ENCODE measurements at places on chromosomes 13 and 19.

DNA sequence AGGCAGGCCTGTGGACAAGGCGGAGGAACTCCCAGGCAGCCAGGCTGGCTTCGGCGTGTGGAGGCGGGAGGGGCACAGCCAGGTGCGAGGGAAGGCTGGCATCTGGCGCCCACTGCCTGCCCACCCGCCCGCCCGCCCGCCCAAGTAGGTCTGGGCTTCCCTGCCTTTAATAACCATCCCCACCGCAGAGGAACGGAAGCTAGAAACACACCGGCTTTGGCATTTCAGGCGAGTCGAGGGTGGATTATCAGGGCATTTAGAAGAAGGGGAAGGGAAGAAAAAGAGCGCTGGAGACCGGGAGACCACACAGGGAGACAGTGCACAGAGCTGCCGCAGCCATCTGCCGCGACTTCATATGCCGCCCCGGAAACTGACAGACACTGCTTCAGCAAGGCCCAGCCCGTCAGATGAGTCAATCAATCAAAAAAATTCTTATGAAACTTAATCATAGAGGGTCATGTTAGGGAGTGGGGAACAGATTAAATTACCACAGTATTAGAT, 199.7 kb downstream of the TSHZ3 start:
- no peak for DNase-seq

- DNase-seq = no peak
These were observed 4.9 kb downstream of the RCBTB2 start for GRCh38 chr13:48527955-48528354.

GRCh38 chr13:74166261-74167004, 32.2 kb upstream of the KLF12 start:
- DNase-seq = no peak

GRCh38 chr19:35945121-35945790, 9.1 kb downstream of the LRFN3 start:
- no peak for DNase-seq

- no peak for DNase-seq
These were observed 14.1 kb downstream of the PRAM1 start for GRCh38 chr19:8488365-8488764.

DNA sequence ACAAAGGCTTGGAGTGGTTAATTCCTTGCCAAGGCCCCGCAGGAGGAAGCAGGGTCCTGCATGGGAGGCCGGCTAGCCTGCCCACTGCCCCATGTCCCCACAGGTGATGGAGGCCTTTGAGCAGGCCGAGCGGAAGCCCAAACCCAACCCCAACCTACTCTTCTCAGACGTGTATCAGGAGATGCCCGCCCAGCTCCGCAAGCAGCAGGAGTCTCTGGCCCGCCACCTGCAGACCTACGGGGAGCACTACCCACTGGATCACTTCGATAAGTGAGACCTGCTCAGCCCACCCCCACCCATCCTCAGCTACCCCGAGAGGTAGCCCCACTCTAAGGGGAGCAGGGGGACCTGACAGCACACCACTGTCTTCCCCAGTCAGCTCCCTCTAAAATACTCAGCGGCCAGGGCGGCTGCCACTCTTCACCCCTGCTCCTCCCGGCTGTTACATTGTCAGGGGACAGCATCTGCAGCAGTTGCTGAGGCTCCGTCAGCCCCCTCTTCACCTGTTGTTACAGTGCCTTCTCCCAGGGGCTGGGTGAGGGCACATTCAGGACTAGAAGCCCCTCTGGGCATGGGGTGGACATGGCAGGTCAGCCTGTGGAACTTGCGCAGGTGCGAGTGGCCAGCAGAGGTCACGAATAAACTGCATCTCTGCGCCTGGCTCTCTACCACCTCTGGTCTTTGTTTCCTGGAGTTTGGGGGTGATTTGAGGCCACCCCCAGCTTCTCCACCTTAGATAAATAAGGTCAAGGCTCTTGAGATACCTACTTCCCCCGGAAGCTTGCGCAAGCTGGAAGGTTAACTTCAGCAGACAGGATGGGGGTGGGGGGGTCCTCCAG, 2.6 kb downstream of the B3GNT8 start:
- DNase-seq = no peak

DNA sequence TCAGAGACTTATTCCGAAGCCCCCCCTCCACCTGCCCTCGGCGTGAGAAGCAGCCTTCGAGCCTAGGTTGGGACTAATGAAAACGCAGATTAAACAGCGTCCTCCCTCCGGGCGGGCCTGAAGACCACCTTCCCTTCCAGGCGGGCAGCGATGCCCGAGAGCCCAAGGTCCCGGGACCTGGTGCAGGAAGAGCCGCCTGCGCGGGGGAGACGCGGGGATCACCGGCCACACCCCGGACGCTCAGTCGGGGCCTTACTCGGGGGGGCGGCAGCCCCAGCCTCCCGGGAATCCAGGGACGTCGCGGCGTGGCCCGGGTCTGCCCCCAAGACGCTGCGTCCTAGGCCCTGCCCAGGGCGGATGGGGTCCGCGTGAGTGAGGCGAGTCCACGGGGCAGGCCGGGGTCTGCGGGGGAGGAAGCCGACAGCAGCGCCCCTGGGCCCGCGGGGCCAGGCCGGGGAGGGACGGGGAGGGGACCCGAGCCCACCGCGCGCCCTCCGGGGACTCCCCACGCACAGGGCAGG, 33.3 kb upstream of the SPACA7 start:
- DNase-seq = no peak

DNA sequence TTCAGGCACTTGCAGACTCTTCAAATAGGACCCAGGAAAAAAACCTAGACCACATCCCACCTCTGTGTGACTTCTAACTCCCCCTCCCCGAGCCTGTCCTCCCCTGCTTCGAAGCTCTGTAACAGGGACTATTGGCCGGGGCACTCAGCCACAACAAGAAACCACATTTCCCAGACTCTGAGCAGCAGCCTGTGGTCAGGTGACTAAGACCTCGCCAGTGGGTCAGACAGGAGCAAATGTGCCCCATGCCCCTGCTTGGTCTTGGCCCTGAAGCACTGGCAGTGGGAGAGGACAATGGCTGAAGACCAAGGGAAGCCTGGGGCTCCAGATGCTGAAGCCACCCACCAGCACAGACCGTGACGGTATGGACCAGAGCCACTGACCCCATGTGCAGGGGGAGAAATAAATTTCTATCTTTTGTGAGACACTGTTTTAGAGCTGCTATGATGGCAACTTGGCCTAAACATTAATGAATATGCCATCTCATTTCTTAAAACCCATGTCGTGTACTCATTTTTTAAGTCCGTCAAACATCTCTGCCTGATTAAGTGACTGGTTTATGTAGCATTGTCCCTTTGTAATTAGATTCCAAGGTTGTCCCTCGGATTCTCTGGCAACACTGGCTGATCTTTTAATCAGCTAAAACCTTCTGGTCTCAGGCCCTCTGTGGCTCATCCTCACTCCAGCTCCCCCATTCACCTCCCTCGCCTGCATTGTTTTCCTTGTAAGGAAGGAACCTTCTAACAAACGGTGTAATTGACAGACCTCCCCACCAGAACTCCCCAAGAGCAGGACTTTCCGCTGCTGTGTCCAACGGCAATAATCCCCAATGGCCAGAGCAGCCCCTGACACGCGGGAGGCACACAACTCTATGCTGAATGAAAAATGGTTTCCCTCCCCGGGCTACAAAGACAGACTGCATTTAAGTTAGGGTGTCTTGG, 98.4 kb downstream of the STK24 start:
- DNase-seq = no peak

GRCh38 chr19:15265850-15266248, 33.6 kb upstream of the EPHX3 start:
- no peak for DNase-seq

- no peak for DNase-seq
These were observed 228.5 kb downstream of the ZIC5 start for GRCh38 chr13:99743094-99743493.

DNA sequence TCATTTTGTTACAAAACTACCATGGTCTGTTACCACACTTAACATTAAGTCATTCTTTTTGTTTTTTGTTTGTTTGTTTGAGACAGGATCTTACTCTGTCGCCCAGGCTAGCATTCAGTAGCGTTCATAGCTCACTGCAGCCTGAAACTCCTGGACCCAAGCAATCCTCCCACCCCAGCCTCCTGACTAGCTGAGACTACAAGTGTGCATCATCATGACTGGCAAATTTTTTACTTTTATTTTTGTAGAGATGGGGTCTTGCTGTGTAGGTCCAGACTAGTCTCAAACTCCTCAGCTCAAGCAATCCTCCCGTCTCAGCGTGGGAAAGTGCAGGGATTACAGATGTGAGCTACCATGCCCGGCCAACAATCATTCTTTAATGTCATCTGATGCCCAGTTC, 3.3 kb downstream of the ALDH16A1 start:
- no peak for DNase-seq

DNA sequence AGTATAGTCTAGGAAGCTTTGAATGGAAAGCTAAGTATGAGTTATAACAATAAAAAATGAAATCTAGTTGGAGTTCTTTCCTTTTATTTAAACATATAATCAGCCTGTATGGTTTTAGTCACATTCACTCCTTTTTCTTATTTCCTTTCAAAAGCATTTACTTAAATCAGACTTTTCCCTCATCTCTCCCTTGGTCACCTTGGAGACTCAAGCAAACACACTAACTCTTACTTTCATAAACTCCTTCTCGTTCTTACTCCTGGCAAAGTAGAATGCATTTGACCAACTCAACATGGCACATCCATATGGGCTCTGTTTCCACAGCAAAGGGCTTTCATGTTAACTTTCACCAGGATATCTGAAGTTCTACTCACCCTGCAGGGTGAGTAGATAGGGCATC, 400.0 kb downstream of the LMO7 start:
- no peak for DNase-seq

DNA sequence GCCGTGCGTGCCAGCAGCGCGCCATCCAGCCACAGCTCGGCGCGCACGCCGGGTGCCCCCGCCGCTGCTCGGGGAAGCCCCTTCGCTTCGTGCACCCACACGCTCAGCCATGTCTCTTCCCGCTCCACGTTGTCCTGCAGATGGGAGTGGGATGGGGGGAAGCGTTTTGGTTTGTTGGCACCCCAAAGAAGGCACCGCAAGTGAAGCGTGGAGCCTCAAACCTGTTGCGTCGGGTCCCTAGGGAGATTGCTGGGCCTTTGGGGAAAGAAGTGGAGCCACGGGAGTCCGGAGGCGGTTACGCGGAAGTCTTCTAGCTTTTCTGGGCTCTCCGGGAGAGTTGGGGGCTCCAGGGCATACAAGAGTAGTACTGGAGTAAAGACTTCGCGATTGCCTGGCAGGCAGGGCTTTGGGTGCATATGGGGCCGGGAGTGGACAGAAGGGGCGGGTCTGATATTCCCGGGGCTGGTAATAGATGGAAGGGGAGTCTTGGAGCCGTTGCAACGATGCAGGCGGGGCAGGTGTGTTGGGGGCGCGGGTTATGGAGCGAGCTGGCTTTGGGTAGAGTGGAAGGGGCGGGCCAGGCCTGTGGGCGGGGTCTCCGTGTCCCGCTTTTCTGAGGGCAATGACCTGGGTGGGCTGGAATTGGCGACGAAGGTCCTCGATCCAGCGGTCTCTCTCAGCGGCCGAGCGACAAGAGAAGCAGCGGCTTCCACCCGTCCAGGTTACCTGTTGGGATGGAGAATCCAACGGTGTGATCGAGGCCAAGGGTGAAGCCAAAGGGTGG, 6.5 kb downstream of the RASAL3 start:
- DNase-seq = no peak

DNA sequence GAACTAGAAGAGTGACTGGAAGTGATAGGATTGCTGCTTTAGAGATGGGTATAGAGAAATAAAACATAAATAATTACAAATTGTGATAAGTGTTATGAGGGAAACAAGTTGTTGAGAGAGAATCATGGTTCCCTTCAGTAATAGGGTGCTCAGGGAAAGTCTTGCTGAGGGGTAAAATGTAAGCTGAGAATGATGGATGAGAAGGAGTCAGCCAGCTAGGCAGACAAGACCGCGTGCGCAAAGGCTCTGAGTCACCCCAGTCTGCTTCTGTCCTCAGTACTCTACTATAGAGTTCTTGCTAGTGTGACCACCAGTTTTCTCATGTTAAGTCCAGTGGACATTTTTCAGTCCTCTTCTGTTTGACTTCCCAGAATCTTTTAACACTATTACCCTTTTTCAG, 39.5 kb downstream of the PCCA start:
- no peak for DNase-seq

GRCh38 chr13:28329395-28330158, 165.4 kb downstream of the FLT1 start:
- no peak for DNase-seq

DNA sequence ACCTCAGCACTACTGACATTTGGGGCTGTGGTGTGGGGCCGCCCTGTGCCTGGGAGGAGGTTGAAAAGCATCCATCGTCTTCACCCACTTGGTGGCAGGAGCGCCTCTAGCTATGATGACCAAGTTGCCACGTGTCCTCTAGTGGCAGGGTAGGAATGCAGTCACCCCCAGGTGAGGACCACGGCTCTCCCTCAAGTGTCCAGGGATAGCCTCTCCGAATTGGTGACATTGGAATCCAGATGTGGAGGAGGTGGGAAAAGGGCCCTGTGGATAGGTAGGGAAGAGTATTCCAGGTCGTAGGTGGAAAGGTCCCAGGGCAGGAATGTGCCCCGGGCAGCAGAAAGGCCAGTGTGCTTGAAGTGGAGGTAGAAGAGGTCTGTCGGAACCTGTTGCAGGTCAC, 37.6 kb downstream of the ARHGEF18 start:
- DNase-seq = no peak

DNA sequence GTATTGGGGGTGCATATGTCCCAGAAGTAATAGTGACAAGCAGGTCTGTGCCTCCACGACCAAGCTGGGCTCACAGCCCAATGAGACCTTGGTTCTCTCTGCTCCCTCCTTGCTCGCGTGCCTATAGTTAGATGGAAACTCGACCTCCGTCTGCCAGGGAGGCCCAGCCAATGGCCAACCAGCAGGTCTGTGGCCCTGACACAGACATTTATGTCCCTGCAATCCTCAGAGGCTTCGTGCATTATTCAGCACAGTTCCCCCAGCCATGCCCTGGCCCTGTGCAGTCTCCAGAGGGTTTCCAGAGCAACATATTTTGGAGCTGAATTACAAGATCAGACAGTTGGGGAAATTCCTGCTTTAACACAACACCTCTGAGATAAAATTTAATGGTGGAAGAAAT, 105.1 kb downstream of the UQCRFS1 start:
- DNase-seq = no peak

GRCh38 chr13:101612735-101613134, 160.3 kb downstream of the ITGBL1 start:
- DNase-seq = no peak

DNA sequence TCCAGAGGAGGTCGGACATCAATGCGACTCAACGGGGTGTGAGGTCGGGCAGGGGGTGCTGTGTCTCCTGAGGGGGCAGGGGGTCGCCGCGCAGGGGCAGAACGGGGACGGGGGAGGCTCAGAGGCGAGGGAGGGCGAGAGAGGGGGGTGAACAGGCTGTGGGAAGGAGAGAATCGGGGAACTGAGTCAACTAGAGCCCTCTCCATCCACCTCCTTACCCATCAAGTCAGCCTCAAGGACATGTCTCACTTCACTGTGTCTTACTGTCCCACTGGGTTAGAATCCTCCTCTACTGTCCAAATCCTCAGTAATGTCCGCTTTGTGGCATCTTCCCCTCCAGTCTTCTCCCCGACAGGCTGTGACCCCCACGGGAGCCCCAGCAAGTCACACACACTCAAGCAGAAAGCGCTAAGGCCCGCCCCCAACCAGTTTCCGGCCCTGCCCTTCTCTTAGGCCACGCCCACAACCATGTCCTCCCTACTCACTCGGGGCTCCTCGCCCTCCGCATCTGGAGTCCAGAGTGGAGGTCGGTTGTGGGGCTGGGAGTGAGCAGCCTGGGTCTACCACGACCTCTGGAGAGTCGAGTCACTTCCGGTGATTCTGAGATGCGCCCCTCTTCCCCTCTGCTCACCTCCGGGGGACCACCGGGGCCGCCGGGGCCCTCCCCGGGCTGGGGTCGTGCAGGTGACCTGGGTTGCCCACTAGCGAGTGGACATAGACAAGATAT, 9.3 kb downstream of the PLEKHA4 start:
- no peak for DNase-seq

- no peak for DNase-seq
These were observed at the start of gene NLRP4 for GRCh38 chr19:55836340-55836739. Gene NLRP4, plus strand, starts transcription at chr19:55836540. Its CDS starts 15,541 bp downstream, at chr19:55852081.

All from stimulated activated CD4-positive, alpha-beta T cell treated with anti-CD3 and anti-CD28 coated beads, TNF-alpha, amount 100 ng/mL, for 4 hours (primary cell).